ENCODE measurements at places on chromosomes 16 and 17. TPM values are rescaled to one million over a fixed set of nuclear protein-coding genes. Genes with fewer than 3 reads are reported as not detected.

The C17orf107 gene
- 1.6 TPM for total RNA-seq

The ATP2A3 gene
- total RNA-seq, result 0.54 TPM

The LPO gene
- total RNA-seq, result not detected

The PKMYT1 gene
- 4.2 TPM for total RNA-seq

The TEKT5 gene
- not detected for total RNA-seq

The MBTD1 gene
- total RNA-seq, result 15.2 TPM

The CASKIN2 gene
- total RNA-seq, result 8.3 TPM
